ENCODE measurements at places on chromosomes 3 and 15. TPM values are rescaled to one million over a fixed set of nuclear protein-coding genes. Genes with fewer than 3 reads are reported as not detected.

VPS18 gene
- total RNA-seq: 42.8 TPM

GOLGA6L10 gene
- 0.20 TPM for total RNA-seq

EIF4A2 gene
- total RNA-seq: 390 TPM

GOLGA8J gene
- not detected for total RNA-seq

HTR3E gene
- not detected for total RNA-seq
